HS-5 (cell line): ENCODE measurements at places on chromosomes 5 and 9.

GRCh38 chr5:156981481-156981880 lies 18.5 kb upstream of the TIMD4 start:
- DNase-seq = no peak

GRCh38 chr5:133785182-133785581 lies 172.8 kb upstream of the FSTL4 start:
- DNase-seq = no peak

- no peak for DNase-seq
These were observed 1199.8 kb downstream of the DTWD2 start for GRCh38 chr5:117788596-117788995.

DNA sequence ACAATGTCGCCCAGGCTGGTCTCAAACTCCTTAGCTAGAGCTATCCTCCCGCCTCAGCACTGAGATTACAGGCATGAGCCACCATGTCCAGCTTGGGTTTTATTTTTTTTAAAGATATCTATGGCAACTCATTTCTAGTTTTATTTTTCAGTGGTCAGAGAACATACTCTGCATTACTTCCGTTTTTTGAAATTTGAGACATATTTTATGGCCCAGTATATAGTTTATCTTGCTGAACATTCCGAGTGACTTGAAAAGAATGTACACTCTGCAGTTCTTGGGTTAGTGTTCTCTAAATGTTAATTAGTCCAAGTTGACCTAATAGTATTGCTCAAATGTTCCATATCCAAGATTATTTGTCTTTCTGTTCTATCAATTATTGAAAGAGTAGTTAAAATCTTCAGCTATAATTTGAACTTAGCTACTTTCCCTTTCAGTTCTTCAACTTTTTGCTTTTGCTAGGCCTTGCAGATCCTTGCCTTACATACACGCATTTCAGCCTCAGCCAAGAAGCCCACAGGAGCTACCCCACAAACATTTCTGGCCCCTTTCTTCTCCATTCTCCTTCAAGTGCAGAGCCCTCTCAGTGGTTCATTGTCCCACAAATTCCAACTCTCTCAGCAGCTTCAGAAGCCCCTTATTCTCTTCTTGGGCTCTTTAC lies 22.3 kb upstream of the SNAPC3 start:
- no peak for DNase-seq

- no peak for DNase-seq
These were observed 27.5 kb downstream of the TGFBI start for GRCh38 chr5:136056336-136056735.

GRCh38 chr9:103003689-103004088 lies 8.6 kb downstream of the CYLC2 start:
- no peak for DNase-seq

GRCh38 chr5:89735082-89735481 lies 674.5 kb downstream of the CETN3 start:
- no peak for DNase-seq

DNA sequence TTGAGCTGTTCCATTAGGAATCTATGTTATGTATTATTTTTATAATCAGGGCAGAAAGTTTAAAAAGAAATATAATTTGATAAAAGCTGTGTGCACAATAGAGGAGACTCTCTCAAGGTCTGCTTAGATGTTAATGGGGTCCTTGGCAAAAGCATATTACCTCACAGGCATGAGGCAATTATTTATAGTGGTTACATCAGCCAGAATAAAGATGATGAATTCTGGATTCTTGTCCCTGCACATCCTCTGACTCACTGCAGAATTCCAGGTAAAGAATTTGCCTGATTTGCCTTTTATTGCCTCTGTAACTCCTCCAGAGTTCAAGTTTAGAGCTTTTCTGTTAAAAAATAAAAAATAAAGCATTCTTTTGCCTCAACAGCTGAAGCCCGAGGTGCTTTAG lies 253.6 kb downstream of the MAST4 start:
- peak; percentile 47 for DNase-seq

DNA sequence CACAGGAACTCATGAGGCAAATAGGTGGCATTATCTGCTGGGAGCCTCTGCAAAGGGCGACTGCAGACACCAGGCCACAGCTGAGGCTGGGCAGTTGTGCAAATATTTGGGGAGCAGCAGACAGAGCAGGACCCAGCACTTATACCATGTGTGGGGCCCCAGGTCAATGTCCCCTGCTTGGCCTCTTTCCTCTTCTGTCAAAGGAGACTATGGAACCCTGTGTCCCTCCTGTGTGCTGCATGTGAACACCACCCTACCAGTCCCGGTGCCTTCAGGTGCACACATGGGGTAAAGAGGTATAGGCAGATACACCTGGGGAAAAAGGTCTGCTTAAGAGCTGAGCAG lies 50.8 kb downstream of the ROR2 start:
- no peak for DNase-seq

DNA sequence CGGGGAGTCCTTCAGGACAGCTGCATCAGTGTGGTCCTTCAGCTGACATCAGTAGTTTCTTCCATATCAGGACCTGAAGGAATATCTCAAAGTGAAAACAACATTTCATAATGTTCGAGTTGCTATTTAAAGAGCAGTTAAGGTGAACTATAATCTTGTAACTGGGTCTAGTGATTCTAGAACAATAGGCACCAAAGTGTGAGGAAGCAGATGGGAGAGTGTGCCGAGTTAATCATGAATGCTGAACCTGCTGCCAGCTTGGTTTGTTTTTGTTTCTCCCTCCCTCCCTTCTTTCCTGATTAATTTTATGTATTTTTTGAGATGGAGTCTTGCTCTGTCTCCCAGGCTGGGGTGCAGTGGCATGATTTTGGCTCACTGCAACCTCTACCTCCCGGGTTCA lies 3.6 kb upstream of the PTGR1 start:
- DNase-seq = no peak

GRCh38 chr5:95754545-95754944 lies 23.4 kb downstream of the RHOBTB3 start:
- DNase-seq = no peak

DNA sequence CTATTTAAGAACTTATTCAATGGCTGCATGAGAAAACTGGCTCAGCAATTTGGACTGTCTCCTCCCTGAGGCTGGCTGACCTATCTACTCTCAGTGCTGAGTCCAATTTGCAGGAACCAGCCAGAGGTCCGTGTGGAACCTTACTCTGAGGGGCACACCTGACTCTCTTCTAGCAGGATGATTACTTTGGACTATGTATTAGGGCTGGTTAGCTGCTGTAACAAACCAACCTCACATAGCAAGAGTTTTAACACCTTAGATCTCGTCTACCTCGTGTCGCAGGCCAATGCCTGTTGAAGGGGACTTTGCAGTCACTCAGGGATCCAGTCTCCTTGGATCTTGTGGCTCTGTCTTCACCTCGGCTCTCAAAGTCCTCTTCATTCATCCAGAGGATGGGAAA lies 3.4 kb upstream of the FAM193B start:
- no peak for DNase-seq

DNA sequence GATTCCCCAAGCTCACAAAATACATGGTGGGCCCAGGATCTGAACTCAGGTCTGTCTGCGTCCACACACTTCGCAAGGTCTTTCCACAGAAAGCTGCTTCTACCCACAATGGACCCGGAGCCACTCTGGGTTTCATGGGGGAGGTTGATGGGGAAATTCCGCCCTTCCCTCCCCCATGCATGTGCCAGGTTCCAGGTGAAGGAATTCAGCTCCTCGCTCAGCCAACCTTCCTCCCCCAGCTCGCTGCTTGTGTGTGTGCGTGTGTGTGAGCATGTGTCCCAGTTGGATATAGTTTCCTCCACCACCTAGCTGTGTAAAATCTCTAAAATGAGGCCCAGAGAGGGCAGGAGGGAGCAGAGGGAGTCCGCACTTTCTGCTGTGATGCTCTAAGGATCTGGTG lies 1.0 kb downstream of the PTGS1 start:
- DNase-seq = no peak

GRCh38 chr5:62284946-62285891 lies 20.8 kb upstream of the KIF2A start:
- DNase-seq = no peak

GRCh38 chr5:58983526-58984452 lies 400.9 kb downstream of the RAB3C start:
- DNase-seq = no peak
